ENCODE measurements at places on chromosomes 6 and 20. TPM values are rescaled to one million over a fixed set of nuclear protein-coding genes. Genes with fewer than 3 reads are reported as not detected.

GRCh38 chr6:78947962-78948361 lies 80.6 kb downstream of the IRAK1BP1 start:
- H3K4me1 ChIP-seq, result no peaks in the 10 kb centered on the region
- no peak overlapping the region for H3K4me3 ChIP-seq
- H3K36me3 ChIP-seq, result peaks cover 15% of the 10 kb centered on the region

GRCh38 chr6:39897698-39898097 lies 36.6 kb downstream of the MOCS1 start:
- no peaks in the 10 kb centered on the region for H3K4me1 ChIP-seq
- no peaks in the 10 kb centered on the region for H3K27me3 ChIP-seq
- no peak overlapping the region for H3K27ac ChIP-seq
- no peak for DNase-seq
- no peaks in the 10 kb centered on the region for H3K36me3 ChIP-seq

DNA sequence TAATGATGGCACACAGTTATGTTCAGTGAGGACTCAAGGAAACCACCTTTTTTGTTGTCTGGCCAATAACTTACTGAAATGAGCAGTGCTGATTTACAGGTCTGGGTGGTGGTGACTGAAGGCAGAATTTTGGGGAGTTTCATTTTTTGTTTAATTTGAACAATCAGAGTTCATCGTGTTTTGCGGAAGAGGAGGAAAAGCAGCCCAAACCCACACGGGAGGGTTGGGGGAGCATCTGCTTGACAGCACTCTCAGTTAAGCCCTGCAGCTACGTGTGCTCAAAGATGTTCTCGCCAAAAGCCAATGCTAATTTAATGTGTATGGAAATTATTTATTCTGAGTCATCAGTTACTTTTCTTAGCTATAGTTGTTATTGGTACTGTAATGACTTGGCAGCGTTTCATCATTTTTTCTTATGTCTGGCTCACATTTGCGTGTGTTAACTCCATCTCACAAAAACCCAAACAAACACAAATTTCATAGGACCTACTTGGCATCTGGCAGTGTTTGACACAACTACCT lies 89.2 kb downstream of the UST start:
- peaks cover 38% of the 10 kb centered on the region for H3K4me1 ChIP-seq
- no peaks in the 10 kb centered on the region for H3K27me3 ChIP-seq
- no peaks in the 10 kb centered on the region for H3K36me3 ChIP-seq

DNA sequence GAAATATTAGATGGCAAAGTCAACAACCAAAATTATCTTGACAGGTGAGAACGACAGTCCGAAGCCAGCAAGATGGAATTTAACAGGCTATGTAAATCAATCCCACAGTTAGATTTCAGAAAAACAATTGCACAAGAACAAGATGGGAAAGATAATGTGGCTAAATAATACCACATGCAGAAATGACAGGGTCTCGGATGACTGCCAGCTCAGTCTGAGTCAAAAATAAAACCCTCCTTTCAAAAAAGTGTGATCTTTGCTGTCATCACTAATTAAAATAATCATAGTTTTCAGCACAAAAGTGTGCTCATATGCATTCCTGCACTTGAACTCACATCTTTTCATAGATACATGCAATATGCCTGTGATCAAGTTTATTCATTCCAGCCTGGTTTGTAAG lies 25.9 kb downstream of the FOXQ1 start:
- H3K4me3 ChIP-seq, result no peak overlapping the region
- peaks cover 18% of the 10 kb centered on the region for H3K4me1 ChIP-seq
- H3K27me3 ChIP-seq, result no peaks in the 10 kb centered on the region
- no peaks in the 10 kb centered on the region for H3K36me3 ChIP-seq
- no peak for DNase-seq

DNA sequence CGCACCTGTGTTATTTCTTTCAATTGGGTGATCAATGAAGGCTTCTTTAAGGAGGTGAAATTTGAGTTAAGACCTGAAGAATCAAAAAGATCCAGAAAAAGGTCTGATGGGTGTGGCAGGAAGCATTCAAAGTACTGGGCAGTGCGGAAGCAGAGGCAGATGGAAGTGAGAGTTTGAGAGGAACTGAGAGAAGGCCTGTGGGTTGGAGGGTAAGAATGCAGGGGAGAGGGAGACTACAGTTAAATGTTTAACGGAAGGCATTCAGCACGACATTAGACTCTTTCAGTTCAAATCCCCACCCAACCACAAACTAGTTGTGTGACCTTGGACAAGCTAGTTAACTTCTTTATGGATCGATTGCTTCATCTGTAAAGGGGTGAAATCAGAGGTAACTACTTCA lies 50.5 kb upstream of the GCM1 start:
- no peaks in the 10 kb centered on the region for H3K27me3 ChIP-seq
- no peaks in the 10 kb centered on the region for H3K36me3 ChIP-seq
- no peak for DNase-seq

DNA sequence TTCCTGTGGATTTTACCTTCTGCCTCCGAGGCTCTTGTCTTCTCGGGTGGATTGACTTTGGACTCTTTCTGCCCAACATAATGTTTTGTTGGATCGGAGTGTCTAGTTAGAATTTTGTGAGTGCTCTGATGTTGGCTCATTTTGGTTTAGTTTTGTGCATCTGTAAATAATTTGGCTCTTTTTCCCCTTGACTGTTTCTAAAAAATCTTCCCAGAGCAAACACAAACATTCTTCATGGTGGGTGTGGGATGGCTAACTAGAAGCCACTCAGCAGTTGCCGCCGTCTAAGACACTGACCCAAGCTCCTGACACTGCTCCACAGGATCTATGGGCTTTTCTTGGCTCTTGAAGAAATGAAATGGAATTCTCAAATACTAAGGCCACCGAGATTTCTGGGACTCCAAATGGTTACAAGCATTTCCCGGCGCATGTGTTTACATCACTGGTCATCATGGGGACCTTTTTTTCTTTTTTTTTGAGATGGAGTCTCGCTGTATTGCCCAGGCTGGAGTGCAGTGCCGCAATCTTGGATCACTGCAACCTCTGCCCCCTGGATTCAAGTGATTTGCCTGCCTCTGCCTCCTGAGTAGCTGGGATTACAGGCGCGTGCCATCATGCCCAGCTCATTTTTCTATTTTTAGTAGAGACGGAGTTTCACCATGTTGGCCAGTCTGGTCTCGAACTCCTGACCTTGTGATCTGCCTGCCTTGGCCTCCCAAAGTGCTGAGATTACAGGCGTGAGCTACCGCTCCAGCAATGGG lies 92.0 kb upstream of the FRMD1 start:
- no peaks in the 10 kb centered on the region for H3K27me3 ChIP-seq
- no peaks in the 10 kb centered on the region for H3K36me3 ChIP-seq
- H3K4me3 ChIP-seq, result no peak overlapping the region
- no peaks in the 10 kb centered on the region for H3K4me1 ChIP-seq

DNA sequence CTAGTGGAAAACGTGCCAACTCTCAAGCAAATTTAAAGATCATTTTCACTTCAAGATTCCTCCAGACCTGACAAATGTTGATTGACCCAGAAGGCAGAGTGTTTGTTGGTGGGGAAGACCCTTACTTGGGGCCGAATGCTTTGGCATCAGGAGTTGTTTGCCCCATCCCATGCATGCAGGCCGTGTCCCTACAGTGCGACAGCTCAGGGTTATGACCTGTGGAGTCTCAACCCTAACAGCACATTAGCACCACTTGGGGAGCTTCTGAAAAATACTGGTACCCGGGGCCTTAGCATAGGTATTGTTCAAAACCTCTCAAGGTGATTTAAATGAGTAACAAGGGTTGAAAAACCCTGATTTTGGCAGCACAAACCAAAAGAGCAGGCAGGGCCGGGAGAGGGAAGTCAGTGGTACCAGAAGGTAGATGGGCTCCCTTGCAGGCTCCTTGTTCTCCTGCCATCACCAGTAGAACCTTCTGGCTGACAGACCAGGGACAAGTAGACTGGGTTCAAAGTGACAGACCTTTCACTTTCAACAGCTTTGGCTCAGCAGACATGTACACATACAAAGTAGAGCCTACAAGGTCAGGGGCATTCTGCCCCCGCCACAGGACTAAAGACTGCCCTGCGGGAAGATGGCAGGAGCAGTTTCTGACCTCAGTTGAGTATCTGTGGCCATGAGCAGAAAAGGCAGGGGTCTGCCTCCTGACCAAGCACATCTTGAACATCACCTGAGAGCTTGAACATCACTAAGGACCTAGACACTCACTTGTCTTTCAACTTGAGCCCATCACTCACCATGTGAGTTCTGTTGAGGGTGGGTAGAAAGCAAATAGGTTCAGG lies 39.6 kb downstream of the PLCG1 start:
- H3K27me3 ChIP-seq, result no peaks in the 10 kb centered on the region
- H3K27ac ChIP-seq, result peak overlapping the region; percentile 74
- no peak overlapping the region for H3K4me3 ChIP-seq
- peaks cover 19% of the 10 kb centered on the region for H3K36me3 ChIP-seq
- H3K4me1 ChIP-seq, result peaks cover 46% of the 10 kb centered on the region
- no peak for DNase-seq

DNA sequence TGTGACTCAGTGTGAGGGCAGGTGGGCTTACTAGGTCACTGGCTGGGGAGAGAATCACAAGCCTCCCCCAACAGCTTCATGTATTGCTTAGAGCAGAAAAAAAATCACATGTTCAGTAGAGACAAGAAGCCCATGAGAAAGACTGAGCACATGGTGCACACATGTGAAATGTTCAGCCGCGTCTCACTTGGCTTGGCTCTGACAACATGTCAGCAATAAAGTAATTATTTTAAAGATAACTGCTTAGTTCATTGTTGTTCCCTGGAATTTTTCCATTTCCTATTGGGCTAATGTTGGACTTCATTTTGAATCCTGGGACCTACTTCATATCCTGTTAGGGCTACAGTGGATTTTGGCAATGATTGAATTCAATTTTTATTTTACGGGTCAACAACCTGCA lies 222.6 kb downstream of the C6orf118 start:
- no peak overlapping the region for H3K27ac ChIP-seq
- H3K27me3 ChIP-seq, result no peaks in the 10 kb centered on the region
- H3K4me1 ChIP-seq, result no peaks in the 10 kb centered on the region

DNA sequence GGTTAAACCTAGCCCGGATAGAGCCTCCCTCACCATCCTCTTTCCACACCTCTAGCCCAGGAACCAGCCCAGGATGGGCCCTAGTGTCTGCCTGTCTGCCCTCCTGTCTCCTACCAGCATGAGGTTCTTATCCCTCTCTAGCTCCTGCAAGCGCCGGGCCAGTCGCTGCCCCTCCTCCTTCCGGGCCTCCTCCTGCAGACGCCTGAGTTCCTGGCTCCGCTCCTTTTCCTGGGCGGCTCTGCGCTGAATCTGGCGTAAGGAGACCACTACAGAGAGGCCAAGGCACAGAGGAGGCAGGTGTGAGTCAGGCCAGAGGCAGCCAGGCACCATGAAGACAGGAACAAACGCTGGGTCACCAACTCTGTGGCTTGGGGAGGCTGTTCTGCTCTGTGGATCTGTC lies 4.3 kb upstream of the PSORS1C2 start:
- no peak for DNase-seq
- no peak overlapping the region for H3K4me3 ChIP-seq

- peak overlapping the region; percentile 74 for H3K4me3 ChIP-seq
- no peaks in the 10 kb centered on the region for H3K36me3 ChIP-seq
- H3K27ac ChIP-seq, result peak overlapping the region; percentile 19
- no peaks in the 10 kb centered on the region for H3K4me1 ChIP-seq
These were observed 30.6 kb upstream of the ZNF184 start for GRCh38 chr6:27503436-27504030.

DNA sequence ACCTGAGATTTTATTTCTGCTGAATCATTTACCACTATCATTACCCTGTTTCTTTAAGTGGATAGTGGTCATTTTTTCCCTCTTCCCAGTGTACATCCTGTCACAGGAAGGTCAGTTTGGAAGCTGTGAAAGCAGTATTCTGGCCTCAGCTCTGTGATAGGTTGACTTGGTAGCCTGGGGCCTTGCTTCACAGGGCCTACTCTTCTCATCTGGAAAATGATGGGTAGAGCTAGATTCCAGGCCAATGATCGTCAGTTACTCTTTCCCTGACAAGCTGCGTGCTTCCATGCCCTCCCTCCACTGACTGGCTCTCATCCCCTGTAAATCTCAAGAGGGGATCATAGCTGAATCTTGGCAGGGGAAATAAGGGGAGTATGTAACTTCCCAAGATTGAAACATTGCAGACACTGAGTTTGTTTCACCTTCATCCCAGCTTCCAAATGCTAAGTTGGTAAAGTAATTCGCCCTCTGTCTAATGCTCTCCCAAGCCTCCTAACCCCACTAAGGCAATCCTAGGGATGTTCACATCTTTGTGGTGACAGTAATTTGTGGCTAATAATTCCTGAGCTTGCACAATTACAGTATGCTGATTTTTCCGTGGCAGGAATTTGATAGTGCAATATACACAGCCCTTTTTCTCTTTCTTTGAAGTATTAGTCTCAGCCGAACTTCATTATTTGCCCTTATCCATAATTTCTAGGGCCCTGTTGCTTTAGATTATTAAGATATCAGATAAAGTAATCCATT lies 51.2 kb downstream of the VAPB start:
- no peak overlapping the region for H3K4me3 ChIP-seq
- H3K27me3 ChIP-seq, result no peaks in the 10 kb centered on the region
- no peaks in the 10 kb centered on the region for H3K4me1 ChIP-seq

DNA sequence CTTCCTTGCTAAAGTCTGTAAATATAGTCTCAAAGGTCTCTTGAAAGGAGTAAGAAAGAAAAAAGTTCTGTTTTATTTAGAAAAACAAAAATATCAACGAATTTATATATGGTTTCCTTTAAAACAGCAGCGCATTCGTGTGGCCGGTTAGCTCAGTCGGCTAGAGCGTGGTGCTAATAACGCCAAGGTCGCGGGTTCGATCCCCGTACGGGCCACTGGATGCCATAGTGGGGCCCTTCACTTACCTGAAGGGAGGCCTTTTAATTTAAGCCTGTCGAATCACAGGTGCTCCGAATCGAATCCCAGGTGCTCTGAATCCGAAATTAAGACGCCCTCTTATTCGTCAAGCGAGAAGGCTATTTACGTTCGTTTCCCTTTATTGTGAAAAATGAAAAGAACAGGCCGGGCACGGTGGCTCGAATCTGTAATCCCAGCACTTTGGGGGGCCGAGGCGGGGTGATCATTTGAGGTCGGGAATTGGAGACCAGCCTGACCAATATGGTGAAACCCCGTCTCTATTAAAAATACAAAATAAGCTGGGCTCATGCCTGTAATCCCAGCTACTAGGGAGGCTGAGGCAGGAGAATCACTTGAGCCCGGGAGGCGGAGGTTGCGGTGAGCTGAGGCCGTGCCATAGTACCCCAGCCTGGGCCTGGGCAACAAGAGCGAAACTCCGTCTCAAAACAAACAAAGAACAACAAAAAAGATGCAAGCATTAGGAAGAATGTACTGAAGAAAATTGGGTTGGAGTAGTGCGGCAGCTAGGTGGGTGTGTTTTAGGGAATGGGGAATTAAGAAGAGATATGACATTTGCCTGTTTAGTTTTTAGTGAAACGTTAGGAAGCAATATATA lies 195.8 kb upstream of the ZNF184 start:
- no peaks in the 10 kb centered on the region for H3K27me3 ChIP-seq
- peaks cover 22% of the 10 kb centered on the region for H3K4me1 ChIP-seq
- H3K27ac ChIP-seq, result no peak overlapping the region
- peak; percentile 69 for DNase-seq

IPCEF1 gene
- polyA plus RNA-seq, result 0.03 TPM

ETV7 gene
- 0.25 TPM for polyA plus RNA-seq

BIRC7 gene
- polyA plus RNA-seq, result not detected

PCK1 gene
- not detected for polyA plus RNA-seq

Measured in keratinocyte (primary cell).